NCI-H1694 treated with DMSO at 0.1 percent for 48 hours (cell line): ENCODE measurements at places on chromosomes 2 and 18.

DNA sequence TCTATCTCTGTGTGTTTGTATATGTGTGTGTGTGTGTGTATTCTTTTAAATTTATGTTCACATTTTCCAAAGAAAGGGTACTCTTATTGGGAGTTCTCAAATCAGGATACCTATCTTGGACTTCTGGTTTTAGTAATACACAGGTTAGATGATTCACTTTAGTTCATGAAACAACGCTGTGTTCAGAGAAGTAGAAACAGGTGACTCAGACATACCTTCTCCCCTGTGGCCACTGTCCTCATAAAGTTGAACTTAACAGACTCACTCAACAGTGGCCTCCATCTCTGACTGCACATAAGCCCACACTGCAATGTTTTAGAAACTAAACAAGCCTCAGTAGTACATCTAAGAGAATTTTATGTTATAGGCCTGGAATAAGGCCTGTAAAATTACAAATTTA, 566.6 kb upstream of the VRK2 start:
- DNase-seq = no peak

GRCh38 chr2:133334923-133335322, 233.3 kb downstream of the NCKAP5 start:
- no peak for DNase-seq

GRCh38 chr2:54183972-54184371, 68.6 kb downstream of the ACYP2 start:
- no peak for DNase-seq

- no peak for DNase-seq
Measured at GRCh38 chr18:13710414-13710831, 15.9 kb downstream of the FAM210A start.

DNA sequence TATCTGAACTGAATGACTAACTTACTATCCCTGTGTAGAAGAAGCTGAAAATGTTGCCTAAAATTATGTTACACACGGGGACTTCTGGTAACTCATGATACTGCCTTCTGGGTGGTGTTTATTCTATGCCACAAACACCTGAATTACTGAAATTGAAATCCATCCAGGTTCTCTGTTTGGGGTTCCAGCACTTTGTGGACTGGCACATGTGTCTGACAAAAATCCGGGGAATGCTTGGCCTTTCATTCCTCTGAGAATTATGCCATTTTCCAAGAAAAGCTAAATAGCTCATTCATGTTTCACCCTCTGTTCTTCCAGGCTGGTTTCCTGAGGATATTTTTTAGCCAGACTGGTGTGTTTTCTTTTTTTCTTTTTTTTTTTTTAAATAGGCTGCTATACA, 59.5 kb upstream of the POU3F3 start:
- no peak for DNase-seq

- DNase-seq = no peak
Measured at GRCh38 chr2:215028231-215028630, 110.2 kb downstream of the ABCA12 start.

- no peak for DNase-seq
Measured at GRCh38 chr18:24443870-24444269, 16.6 kb upstream of the HRH4 start.

GRCh38 chr2:203908797-203909185, 27.8 kb upstream of the ICOS start:
- DNase-seq = no peak

DNA sequence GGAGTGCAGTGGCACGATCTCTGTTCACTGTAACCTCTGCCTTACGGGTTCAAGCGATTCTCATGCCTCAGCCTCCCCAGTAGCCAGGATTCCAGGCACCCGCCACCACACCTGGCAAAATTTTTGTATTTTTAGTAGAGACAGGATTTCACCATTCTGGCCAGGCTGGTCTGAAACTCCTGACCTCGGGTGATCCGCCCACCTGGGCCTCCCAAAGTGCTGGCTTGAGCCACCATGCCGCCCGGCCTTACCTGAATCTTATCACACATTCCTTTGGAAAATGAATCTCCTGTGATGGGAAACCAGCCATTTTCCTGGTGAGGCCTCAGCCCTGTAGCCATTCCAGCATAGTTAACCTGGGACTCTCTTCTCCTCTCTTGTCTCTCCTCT, 57.8 kb downstream of the HPCAL1 start:
- DNase-seq = no peak

- DNase-seq = no peak
Measured at GRCh38 chr18:33750366-33750765, 172.3 kb downstream of the ASXL3 start.

DNA sequence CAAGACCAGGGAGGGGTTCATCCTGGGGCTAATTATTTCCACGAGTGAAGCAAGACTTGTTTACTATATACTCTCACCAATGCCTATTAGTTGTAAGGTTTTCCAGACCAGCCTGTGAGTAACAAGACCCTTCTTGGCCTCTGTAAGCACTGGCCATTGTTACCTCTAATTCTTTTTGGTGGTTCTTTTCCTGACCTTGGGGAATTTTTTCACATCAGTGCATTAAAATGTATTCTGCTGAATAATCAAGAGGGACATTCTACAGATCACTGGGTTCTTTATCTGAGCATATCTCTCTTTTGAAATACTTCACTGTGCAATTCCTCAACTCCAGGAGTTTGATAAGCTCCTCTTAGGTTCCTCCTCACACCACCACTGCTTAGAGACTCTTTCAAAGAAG, 909.9 kb upstream of the ACVR2A start:
- DNase-seq = no peak
